ENCODE measurements at places on chromosomes 5 and 9.
A peak's percentile ranks its signal among the peaks of the same experiment; 100 is the strongest.

GRCh38 chr5:150035139-150035895 lies 34.8 kb downstream of the HMGXB3 start:
- DNase-seq = no peak

DNA sequence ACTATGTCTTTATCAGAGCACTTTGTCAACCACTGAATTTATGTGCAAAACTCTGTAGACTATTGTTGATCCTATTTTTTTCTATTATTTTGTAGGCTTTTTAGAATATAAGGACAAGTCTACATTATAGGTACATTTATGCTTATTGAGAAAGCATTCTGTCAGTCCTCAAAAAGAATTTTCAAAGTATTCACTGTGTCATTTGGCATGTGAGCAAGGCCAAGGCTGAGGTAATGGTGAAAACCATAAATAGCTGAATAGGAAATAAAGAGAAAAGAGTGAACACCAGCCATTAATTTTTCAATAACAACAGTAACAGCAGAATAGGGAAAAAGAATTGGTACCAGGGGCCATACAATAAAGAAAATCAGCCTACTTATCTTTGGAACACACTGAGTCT lies 21.0 kb downstream of the SKIC3 start:
- no peak for DNase-seq

DNA sequence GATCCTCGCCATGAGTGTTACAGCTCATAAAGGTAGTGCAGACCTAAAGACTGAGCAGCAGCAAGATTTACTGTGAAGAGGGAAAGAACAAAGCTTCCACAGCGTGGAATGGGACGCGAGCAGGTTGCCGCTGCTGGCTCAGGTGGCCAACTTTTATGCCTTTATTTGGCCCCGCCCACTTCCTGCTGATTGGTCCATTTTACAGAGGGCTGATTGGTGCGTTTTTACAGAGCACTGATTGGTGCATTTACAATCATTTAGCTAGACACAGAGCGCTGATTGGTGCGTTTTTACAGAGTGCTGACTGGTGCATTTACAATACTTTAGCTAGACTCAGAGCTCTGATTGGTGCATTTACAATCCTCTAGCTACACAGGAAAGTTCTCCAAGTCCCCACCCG lies 13.9 kb downstream of the PLK2 start:
- DNase-seq = no peak

DNA sequence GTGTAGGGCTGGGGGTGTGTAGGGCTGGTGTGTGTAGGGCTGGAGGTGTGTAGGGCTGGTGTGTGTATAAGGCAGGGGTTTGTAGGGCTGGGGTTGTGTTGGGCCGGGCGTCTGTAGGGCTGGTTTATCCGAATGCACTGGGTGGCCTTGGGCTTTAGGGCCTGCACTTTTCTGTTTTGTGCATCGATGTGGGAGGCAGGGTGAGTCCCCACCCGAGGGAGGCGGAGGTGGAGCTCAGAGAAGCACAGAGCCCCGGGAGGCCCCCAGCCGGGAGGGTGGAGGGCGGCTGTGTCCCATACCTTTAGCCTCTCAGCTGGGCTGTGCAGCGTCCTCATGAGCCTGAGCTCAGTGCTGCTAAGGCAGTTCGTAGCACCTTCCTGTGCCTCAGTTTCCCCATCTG lies 13.5 kb downstream of the COL5A1 start:
- DNase-seq = no peak

GRCh38 chr9:132744881-132745755 lies 74.9 kb downstream of the GTF3C4 start:
- peak; percentile 24 for DNase-seq

DNA sequence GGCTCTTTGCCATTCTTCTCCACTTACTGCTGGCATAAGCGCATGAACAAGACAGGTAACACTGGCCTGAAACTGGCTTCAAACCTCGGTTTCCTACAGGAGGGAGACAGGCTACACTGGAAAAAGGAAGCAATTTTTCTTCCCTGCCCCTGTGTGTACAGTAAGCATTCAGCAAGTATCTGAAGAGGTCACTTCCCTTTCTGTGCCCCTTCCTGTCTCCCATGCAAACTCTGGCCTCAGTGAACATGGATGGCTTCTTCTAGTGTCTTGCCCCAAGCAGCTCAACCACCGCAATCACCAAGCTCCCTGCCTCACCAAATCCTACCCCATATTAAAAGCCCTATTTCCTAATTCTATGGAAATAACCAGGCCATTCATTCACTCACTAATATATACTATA lies 42.4 kb downstream of the SERINC5 start:
- no peak for DNase-seq

DNA sequence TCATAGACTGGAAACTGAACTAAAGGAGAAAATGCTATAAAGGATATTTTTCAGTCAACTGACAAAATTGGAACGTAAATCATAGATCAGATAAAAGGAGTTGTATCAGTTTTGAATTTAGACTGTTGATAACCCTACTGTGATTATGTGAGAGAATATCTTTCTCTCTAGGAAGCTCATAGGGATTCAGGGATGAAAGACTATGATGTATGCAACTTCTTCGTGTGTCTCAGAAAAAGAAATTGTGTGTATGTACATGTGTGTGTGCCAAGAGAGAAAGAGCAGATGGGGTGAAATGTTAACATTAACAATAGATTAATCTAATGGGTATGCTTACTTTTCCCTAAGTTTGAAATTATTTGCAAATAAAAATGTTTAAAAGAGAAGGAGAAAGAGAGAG lies 30.7 kb upstream of the C5orf58 start:
- DNase-seq = no peak

Measured in skin of body (tissue), 3 donors.